Activated T-cell treated with anti-CD3 and anti-CD28 coated beads, Interleukin-2, amount 50 U/mL, for 24 hours (primary cell): ENCODE measurements at places on chromosomes 7 and 10.

- DNase-seq, result no peak
Measured at GRCh38 chr7:71193099-71193810, 61.3 kb downstream of the GALNT17 start.

- DNase-seq, result peak; percentile 37
Measured at GRCh38 chr7:30163231-30163894, 28.6 kb downstream of the MTURN start.

DNA sequence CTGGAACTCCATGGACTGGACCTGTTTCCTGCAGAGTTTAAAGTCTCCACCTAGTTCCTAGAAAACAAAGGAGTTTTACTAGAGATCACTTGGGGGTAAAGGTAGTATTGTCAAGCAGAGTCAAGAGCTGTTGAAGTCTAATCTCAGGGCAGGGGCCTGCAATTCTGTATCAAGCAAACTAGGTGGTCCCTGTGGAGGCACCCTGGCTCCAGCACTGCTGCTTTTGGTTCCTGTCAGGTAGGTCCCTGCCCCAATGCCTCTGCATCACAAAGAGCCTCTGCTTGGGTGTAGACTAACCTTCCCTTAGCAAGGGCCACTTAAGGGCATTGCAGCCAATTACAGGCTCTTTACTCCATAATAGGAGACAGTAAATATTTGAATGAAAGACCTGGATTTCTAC, 22.5 kb downstream of the ZSCAN25 start:
- no peak for DNase-seq

GRCh38 chr7:7895754-7896153, 72.8 kb upstream of the GLCCI1 start:
- DNase-seq, result no peak

DNA sequence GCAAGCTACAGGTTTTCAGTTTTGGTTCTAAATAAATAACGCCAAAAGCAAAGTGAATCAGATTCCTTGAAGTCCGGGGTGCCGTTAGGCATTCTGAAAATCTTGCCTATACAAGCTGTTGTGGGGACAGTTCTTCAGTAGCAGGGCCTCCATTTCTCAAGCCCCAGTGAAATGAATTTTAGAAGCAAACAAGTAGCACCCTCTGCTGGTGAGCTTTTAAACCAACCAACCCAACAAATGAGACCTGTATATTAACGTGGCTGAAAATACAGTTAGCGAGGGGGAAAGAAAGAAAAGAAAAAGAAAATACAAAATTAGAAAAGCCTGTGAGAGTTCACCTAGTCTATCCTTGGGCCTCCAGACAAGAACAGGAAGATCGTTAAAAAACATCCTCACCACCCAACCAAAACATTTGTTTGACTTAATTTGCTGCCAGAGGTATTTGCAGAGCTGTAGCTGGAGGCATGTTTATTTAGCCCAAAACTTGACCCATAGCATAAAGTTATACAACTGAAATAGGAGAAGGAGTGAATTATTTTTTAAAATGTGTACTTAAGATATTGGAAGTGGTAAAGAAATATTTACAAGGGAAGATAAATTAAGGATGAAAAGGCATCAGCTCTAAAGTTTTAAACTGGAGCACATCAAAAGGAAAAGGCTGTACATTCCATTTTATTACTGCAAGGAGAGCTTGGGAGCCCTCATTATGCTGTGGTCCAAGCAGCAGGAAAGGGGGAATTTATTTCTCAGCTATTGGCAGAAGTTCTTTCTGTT, 98.9 kb downstream of the DYNC1I1 start:
- DNase-seq, result no peak

DNA sequence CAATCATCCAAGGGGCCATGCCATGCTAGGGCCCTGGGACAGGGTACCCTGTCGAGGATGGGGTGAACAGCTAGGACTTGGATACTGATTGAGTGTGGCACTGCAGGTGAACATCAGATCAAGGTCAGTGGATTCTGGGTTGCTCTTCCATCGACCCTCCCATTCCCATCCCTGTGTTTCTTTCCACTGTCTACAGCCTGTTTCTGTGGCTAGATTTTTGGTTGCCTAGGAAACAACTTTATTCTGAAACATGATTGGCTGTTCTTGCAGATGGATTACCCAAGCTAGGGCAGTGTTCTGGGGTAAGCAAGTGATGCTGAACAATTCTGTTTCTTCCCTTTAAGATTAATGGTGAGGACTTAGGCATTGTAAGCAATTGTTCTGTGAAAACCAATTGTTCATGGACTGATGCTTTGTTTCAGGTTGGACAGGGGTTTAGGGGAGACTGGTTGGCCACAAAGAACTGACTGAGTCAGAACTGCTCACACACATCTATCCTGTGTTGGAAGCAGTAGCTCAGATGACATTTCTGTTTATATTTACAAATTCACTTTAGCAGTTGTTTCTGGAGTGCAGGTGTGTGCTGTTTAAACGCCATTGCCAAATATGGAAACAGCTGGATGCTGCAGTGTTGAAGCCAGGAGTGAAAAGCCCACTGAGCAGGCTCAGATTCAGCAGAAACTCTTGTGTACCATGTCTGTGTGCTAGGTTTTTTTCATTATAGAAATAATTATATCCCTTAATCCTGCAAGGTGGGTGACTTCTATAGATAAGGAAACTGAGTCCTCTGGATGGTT, 102.3 kb upstream of the BTBD16 start:
- DNase-seq, result no peak

GRCh38 chr7:22837308-22837707, 14.7 kb upstream of the TOMM7 start:
- DNase-seq, result no peak

- DNase-seq, result no peak
Measured at GRCh38 chr7:781186-781849, 51.0 kb upstream of the SUN1 start.

GRCh38 chr10:1461016-1461415, 276.3 kb downstream of the ADARB2 start:
- DNase-seq, result no peak

DNA sequence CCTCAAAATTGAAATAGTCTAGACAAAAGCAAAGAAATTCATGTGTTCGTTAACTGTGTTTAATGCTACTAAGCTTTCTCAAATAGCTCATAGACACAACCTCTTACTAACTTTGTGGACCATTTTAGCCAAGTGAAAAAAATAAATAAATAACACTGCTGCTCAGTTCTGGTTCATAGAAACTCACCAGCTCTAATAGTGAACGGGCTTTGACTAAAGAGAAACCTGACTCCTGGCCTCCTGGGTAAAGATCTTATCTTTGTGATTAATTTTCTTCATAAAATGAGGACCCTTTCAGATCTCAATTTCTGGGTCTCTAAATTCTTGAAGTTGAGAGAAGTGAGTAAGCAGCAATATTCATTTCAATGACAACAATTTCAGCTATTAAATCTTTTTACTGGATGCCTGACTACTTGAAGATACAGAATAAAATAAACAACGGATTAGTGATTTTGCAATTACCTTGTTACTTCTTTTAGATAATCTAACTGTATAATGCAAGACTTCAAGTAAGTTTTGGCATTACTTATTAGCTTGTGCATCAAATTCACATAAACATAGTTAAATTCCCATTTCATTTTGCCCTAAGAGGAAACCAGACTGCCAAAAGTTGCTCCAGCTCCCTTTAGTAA, 3.1 kb downstream of the CADPS2 start:
- no peak for DNase-seq

- no peak for DNase-seq
Measured at GRCh38 chr7:6232534-6232933, 39.9 kb downstream of the CYTH3 start.

- DNase-seq, result peak; percentile 52
Measured at GRCh38 chr7:118183428-118183785, 557 bp upstream of the LSM8 start.

DNA sequence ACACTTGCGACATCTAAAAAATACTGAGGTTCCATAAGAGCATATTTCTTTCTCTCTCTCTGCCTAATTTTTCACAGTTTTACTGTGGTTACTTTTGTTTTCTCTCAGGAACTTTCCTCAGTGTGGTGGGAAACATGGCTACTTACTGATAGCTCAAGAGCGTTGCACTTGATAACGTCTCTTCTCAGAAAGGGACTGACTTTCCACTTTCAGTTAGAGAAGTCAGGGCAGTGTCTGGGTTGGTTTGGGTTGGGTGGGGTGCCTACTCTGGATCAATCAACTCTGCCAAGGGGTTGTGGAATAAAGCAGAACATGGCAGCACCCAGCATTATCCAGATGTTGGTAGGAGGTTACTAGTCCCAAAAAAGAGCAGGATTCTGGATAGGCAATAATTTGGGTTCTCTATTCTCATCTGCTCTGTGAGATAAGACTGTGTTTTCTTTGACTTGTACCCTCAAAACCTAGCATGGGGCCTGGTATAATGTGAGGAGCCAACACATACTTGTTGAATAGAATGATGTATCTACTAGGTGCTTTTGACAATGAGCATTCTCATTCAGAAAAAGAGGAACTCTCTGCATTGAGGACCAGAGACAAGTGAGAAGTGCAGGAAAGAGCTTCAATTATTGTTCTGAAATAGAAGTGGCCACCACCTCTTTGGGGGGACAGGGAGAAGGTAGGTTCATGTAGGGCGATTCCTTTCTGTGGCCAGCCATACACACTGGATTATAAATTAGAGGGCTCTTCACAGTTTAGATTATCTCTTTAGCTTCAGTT, 315.7 kb downstream of the REEP3 start:
- DNase-seq, result no peak
